ENCODE measurements at places on chromosomes 11 and 22. TPM values are rescaled to one million over a fixed set of nuclear protein-coding genes. Genes with fewer than 3 reads are reported as not detected.
A peak's percentile ranks its signal among the peaks of the same experiment; 100 is the strongest.

DNA sequence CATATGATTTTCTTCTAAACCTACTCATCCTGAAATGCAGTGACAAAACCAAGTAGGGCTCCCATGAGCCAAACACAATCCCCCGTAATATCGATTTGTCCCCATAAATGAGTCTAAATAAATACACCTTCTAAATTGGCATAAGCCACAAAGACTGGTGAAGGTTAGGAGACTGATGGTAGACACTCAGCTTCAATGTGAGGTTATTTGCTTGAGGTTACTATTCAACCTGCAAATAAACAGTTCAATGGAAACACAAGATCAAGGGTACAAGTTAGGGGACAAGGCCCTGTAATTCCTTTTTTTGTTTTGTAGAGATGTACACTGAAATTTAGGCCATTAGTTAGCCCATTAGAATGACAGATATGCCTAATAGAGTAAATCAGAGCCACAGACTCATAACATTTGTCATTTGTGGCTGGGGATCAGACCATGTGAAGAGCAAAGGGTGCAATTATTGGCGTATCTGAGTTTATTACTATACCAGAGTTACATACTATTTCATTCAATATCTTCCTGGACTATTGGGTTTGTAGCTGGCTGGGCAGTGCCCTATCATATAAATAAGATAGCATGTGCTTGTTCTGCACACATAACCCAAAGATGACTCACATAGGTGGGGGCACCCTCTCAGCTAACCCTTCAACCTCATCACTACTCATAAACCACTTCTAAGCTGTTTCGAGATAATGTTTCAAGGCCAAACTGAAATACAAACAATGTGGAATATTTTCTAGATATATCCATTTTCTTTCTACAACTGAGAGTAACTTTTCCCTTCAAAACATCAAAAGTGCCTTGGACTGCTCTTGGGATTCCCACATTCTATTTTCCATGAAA is 695.3 kb downstream of the KCNA4 start:
- DNase-seq, result peak; percentile 15

GRCh38 chr11:59137190-59137589 is 5.5 kb upstream of the FAM111A start:
- no peak for DNase-seq

DNA sequence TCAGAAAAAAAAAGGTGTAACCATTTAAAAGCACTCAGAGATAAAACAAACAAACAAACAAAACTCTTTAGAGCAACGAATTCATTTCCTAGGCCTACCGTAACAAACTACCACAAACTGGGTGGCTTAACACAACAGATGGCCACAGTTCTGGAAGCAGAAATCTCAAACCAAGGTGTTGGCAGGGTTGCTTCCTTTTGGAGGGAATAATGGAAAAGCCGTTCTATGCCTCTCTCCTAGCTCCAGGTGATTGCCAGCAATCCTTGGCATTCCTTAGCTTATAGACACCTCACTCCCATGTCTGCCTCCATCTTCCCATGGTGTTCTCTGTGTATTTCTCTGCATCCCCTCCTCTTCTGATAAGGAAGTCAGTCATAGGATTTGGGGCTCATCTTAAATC is 200.4 kb downstream of the RAB38 start:
- DNase-seq, result no peak

DNA sequence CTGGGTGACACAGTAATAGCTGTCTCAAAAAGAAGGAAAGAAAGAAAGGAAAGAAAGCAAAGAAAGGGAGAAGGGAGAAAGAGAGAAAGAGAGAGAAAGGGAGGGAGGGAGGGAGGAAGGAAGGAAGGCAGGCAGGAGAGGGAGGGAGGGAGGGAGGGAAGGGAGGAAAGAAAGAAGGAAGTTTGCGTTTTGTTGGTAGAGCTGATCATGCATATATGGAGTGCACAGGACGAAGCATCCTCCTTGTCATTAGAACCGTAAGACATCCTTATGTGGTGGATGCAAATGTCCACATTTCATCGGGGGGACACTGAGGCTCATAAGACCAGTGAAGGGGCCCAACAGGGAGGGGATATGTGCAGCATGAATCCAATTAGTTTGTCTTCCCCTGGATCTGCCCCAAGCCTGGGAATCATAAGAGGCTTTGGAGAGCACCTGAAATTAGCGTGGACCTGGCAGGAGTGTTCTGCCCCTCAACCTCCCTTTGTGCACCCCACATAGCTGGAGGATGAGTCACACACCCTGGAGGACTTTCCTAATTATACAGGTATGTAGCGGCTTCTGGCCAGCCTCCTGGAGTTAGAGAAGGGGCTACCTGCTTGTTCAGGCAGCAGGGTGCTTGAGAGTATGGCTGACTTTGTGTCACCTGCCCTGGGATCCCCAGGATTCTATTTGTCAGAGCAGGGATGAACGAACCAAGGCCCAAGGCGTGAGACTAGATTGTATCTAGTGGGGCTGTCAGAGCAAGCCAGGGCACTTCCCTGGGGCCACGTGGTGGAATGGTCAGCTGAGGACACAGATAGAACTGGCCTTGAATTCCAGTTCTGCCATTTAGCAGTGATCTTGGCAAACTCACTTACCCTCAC is 119.7 kb upstream of the CD82 start:
- no peak for DNase-seq

- DNase-seq, result no peak
Measured at GRCh38 chr22:37122598-37123180, 13.2 kb upstream of the TMPRSS6 start.

DNA sequence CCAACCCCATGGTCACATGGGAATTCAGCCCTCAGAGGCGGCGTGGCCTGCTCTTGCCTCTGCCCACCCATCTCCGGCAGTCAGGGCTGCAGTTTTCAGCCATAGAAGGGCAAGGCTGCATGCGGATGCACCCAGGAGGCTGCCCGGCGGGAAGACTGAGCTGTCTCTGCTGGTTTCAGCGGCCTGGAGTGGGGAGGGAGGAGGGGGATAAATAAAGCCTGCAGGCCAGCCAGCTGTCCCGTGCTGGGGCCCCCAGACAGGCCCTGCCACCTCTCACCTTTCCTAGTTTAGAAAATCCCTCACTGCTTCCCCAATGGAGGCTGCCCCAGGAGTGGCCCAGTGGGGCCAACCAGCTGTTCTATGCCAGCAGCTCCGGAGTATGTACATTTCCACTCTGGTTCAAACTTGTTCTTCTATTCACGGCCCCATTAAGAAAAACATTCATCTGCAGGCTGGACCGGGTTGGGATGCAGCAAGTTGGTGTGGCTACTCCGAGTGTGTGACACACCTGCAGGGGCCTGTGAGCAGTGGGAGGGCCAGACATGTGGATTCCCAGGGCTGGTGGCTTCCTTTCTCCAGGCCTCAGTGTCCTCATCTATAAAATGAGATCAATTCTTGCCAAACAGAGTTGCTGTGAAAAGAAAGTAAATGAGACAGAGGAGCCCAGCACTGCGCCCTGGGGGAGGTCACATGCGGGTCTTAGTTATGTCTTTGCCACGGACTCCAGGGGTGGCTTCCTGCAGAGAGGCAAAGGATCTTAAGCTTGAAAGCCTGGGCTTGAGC is 5.0 kb downstream of the MICALL1 start:
- DNase-seq, result no peak

- no peak for DNase-seq
Measured at GRCh38 chr11:67247946-67248550, 18.2 kb upstream of the GRK2 start.

GRCh38 chr11:63508009-63508408 is 2.1 kb downstream of the LGALS12 start:
- DNase-seq, result peak; percentile 14

DNA sequence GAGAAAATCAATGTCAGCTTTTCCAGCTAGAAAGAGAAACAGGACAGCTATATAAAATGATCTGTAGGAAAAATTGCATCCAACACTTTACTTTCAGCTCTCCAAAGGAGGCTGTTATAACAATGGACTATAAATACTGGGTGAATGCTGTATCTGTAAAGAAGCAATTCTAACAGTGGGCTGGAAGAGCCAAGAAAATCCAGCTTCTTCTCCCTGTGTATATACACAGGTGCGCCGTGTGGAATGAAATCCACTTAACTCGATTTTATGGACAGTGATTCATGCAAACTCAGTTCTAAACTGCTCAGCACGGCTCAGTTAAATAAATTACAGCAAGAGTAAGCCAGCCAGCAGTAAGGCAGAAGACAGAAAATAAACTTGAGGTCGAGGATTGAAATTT is 32.5 kb upstream of the LMO2 start:
- no peak for DNase-seq

- DNase-seq, result no peak
Measured at GRCh38 chr11:126732981-126733380, 267.6 kb downstream of the KIRREL3 start.

GRCh38 chr22:20086101-20086599 is 6.1 kb downstream of the DGCR8 start:
- no peak for DNase-seq

DNA sequence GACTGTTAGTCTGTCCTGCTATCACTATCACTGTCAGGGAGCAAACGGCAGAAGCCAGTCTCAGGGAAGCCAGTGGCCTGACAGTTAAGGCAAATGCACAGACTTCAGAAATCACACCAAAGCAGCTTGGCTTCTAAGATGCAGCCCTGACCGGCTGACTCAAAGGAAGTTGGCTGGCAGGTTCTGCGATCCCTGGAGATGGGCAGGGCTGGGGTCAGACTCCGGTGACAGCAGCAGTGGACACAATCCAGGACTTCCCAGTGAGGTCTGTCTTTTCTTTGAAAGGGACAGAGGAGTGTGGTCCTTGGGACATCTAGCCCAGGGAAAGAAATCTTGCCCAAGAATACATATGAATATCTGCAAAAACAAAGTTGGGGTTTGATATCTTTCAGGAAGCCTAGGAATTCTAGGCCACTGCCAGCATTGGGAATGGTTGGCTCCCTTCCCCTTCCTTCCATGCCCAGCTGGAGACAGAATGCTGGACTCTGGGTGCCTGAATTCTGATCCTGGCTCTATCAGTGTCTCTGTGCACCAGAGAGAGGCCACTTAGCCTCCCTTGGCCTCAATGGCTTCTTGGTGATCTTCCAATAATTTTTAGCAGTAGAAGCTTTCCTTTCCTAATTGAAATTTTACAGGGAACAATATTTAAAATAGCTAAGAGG is 108.9 kb downstream of the KIRREL3 start:
- DNase-seq, result peak; percentile 80

Gene C11orf86
- not detected for total RNA-seq

- DNase-seq, result no peak
Measured at GRCh38 chr22:37640591-37641560, 1.4 kb downstream of the SH3BP1 start.

Gene C1QTNF5
- 27.9 TPM for total RNA-seq

GRCh38 chr11:57178334-57178733 is 3.4 kb upstream of the LRRC55 start:
- no peak for DNase-seq
